ENCODE measurements at places on chromosomes 12 and 14.

- no peak for DNase-seq
Observed at GRCh38 chr12:109999983-110000505, 814 bp downstream of the ANKRD13A start.

GRCh38 chr12:49982246-49983087 is 9.7 kb downstream of the AQP6 start:
- no peak for DNase-seq

DNA sequence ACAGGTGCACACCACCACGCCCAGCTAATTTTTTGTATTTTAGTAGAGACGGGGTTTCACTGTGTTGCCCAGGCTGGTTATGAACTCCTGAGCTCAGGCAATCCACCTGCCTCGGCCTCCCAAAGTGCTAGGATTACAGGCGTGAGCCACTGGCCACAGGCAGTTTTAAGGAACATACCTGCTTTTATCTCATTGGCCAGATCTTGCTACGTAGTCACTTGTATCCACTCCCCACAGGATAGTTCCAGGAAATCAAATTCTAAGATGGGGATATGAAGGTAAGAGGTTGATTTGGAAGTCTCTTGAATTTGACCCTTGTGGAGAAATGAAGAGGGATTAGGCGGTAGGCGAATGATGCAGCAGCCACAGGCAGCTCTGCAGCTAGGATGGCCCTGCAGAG is 8.8 kb upstream of the PLEKHG6 start:
- DNase-seq, result no peak

DNA sequence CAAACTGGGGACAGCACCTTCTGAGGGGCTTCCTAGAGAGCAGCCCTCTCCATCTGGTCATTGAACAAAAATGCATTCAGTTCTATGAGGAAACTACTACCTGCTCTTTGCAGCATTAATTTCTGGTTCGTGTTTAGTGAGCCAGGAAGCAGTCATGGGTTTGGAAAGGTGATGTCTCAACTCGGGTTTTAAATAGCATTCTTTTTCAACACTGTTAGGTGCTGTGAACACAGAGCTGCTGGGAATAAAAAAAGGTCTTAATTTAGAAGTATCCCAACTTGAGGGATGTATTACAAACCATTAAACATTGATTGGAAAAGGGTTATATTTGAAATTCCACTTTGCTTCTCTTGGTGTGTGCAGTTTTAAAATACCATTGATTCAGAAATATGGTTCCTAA is 9.3 kb downstream of the MYO1H start:
- DNase-seq, result no peak

DNA sequence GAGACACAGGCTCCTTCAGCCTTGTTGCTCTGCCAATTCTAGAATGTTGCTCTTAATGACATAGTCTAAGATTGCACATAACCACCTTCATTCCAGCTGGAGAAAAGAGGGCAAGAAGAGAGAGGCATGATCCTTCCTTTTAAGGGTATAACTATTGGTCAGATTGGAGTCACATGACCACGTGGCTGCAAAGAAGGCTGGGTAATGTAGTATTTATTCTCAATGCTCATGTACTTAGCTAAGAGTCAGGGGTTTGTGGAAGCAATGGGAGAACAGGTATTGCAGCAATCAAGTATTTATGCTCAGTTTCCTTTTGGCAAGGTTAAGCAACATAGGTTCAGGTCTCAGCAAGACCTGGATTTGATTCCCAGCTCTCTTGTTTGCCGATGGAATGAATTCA is 298.8 kb upstream of the TBX3 start:
- no peak for DNase-seq

DNA sequence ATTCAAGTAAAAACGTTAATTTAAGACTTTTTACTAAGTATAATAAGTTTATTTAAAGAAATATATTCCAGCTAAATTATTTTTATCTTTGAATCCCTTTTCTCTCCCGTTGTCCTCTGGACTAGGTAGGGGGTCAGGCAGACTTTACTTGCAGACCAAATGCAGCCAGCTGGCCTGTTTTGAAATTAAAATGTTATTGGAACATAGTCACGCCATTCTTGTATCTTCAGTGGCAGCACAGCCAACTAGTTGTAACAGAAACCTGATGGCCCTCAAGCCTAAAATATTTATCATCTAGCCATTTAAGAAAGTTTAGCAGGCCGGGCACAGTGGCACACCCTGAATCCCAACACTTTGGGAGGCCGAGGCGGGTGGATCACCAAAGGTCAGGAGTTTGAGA is 52.7 kb downstream of the BCAT1 start:
- no peak for DNase-seq

GRCh38 chr12:121915841-121916321 is 2.5 kb upstream of the CFAP251 start:
- DNase-seq, result no peak

DNA sequence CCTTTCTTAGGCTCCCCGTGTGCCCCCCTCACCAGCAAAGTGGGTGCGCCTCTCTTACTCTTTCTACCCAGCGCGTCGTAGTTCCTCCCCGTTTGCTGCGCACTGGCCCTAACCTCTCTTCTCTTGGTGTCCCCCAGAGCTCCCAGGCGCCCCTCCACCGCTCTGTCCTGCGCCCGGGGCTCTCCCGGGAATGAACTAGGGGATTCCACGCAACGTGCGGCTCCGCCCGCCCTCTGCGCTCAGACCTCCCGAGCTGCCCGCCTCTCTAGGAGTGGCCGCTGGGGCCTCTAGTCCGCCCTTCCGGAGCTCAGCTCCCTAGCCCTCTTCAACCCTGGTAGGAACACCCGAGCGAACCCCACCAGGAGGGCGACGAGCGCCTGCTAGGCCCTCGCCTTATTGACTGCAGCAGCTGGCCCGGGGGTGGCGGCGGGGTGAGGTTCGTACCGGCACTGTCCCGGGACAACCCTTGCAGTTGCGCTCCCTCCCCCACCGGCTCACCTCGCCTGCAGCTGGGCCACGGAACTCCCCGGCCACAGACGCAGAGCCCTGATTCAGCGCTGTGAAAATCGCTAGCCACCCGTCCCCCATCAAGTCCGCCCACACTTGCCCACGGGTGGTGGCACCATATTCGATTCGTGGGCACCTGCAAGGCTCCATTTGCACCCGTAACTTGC is 1.3 kb downstream of the TMEM233 start:
- DNase-seq, result no peak

GRCh38 chr12:79371226-79371625 is 319.5 kb downstream of the PAWR start:
- no peak for DNase-seq

DNA sequence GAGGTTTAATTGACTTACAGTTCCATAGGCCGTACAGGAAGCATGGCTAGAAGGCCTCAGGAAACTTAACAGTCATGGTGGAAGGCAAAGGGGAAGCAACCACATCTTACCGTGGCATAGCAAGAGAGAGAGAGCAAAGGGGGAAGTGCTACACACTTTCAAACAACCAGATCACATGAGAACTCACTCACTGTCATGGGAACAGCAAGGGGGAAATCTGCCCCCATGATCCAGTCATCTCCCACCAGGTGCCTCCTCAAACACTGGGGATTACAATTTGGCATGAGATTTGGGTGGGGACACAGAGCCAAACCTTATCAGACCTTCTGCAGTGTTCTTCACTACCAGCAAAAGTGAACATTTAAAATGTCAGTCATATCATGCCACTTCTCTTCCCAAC is 58.9 kb downstream of the USP15 start:
- no peak for DNase-seq

- DNase-seq, result peak; percentile 18
Observed at GRCh38 chr14:89773644-89774316, 180.8 kb downstream of the EFCAB11 start.

DNA sequence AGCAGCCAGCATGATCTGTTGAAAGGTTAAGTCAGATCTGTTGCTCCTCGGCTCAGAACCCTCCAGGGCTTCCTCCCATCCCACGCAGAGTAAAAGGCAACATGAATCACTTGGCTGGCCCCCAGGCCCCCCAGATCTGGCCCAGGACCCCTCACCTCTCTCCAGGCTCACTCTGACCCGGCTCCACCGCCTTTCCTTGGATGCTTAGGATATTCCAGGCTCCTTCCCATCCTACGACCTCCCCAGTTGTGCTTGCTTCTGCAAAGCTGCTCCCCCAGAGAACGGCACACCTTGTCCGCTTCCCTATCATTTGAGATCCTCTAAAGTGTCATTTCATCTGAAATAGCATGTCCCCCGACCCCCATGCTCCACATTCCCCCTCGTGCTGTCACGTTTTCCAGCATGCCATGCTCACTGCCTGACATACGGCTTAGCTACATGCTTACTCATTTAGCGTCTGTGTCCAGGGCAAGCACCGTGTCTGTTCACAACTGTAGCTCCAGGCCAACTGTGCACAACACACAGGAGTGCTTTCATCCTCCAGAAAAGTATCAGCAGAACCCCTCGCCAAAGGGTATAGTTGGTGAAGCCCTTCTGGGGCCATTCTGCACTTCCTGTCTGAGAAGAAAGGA is 33.6 kb upstream of the BDKRB2 start:
- DNase-seq, result no peak

DNA sequence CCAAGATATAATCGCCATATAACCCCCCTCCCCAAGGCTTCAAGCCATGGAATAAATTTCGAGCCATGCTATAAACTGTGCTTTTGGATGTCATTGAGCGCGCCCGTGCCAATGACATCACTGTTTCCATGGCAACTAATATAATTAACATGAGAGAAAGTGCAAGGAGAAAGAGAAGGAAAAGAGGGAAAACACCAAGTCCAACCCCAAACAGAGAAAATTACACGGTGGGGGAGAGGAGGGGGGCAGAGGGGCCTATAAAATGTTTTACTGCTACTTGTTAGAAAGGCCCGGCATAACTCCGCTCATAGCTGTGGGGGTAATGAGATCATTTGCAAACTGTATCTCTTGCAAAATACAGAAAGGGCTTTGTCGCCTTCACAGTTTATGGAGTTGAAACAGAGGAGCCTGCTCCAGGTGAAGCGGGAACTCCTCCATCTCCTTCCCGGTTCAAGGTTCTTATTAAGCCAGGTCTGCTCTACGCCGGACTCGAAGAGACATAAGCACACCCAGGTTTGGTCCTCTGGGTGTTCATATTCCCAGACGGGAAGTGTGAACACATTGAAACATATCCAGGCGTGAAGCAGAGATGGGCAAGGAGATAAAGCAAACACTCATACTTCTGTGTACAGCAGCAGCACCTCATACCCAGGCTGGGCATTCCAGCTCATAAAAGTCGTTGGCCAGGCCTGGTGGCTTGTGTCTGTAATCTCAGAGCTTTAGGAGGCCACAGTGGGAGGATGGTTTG is 99.1 kb upstream of the MAP1LC3B2 start:
- DNase-seq, result no peak

DNA sequence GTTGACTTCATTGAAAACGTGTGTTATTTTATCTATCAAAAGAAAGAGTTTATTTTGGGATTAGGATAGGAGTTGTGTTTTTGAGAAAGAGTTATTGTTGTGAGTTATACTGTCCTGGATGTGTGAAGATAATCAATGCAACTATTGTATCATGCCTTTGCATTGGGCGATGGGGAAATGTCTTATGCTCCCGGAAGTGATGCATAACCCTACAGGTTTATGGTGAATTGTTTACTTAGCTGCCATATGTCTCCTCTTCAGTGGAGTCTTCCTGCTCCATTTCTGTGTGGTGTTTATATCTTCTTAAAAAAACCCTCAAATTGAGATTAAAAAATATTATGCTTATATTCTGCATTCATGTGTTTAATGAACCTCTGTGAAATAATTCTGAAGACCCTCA is 6.5 kb downstream of the PDE3A start:
- no peak for DNase-seq

- DNase-seq, result no peak
Observed at GRCh38 chr14:99872786-99873440, 79.7 kb downstream of the EML1 start.

- no peak for DNase-seq
Observed at GRCh38 chr12:111126331-111126730, 206.0 kb upstream of the MYL2 start.

- DNase-seq, result no peak
Observed at GRCh38 chr14:96567289-96567899, 65.2 kb downstream of the PAPOLA start.

DNA sequence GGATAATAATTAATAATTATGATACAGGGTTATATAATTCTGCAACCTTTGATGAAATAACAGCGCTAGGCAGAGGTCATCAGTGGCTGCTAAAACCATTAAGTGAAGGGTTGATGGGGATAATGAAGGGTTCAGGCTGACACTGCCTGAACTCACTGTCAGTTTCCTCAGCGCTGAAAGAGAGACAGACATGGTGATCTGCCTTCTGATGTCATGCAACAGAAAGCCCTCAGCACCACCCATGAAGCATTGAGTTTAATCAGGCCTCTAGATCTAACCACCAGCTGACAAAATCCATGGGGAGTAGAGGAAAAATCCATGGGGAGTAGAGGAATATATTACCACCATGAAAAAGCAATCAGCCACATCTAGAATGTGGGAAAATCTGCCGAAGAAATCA is 107.6 kb downstream of the PTPRB start:
- DNase-seq, result no peak
